ENCODE measurements at places on chromosomes 3 and 15.

GRCh38 chr3:98565237-98565643 is 28.2 kb downstream of the CPOX start:
- no peak for DNase-seq

DNA sequence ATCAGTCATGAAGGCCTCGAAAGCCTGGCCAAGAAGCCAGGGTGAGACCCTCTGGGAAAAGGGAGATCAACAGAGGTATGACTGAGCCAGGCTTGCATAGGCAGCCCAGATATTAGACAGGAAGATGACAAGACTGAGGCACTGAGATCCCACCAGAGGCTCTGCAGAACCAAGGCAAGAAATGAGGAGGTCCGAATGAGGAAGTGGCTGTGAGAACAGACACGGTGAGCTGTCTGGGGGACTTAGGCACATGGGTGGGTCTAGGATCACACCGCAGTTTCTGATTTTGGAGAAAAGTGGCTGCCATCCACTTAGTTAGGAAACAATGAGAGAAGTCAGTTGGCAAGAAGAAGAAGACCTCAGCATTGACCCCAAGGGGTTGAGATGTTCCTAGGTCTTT is 31.5 kb upstream of the PRSS50 start:
- DNase-seq, result no peak

GRCh38 chr15:91970142-91970541 is 116.6 kb downstream of the SLCO3A1 start:
- no peak for DNase-seq

DNA sequence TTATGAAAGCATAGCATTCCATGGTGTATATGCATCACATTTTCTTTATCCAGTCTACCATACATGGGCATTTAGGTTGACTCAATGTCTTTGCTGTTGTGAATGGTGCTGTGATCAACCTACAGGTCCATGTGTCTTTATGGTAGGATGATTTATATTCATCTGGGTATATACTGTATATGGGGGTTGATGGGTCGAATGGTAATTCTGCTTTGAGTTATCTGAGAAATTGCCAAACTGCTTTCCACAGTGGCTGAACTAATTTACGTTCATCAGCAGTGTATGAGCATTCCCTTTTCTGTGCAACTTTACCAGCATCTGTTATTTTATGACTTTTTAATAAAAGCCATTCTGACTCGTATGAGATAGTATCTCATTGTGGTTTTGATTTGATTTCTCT is 662.4 kb upstream of the BCHE start:
- no peak for DNase-seq

DNA sequence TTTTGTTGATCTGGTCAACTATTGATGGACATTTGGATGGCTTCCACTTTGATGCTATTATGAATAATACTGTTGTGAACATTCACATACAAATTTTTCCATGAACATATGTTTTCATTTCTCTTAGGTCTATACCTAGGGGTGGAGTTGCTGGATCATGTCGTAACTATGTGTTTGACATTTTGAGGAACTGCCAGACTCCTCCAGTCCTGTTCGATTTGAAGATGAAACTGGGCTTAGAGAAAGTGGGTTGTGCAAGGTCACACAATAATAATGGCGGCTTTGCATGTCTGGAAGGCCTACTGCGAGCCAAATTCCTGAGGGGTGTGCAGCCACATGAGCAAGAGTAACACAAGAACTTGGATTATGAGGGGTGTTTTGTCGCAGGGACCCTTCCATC is 2.6 kb downstream of the TSEN2 start:
- no peak for DNase-seq

- DNase-seq, result no peak
Observed at GRCh38 chr3:156174229-156174847, 54.0 kb downstream of the KCNAB1 start.

- no peak for DNase-seq
Observed at GRCh38 chr3:14097616-14098391, 26.9 kb downstream of the CHCHD4 start.

DNA sequence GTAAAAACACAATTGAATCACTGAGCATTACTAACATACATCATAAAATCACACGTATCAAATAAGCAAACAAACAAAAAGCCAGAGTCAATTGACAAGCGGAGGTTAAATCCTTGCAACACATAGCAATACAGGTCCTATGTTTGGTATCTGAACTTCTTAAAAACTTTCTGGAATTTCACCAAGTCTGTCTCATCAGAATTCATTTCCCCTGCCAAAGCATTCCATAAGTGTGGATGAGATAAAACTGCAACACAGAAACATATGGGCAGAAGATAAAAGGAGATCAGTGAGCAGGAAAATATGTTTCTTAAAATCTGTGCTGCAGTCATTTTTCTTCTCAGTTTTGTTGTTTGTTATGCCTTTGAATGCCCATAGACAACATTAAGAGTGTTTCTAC is 1155.5 kb downstream of the TBL1XR1 start:
- no peak for DNase-seq

DNA sequence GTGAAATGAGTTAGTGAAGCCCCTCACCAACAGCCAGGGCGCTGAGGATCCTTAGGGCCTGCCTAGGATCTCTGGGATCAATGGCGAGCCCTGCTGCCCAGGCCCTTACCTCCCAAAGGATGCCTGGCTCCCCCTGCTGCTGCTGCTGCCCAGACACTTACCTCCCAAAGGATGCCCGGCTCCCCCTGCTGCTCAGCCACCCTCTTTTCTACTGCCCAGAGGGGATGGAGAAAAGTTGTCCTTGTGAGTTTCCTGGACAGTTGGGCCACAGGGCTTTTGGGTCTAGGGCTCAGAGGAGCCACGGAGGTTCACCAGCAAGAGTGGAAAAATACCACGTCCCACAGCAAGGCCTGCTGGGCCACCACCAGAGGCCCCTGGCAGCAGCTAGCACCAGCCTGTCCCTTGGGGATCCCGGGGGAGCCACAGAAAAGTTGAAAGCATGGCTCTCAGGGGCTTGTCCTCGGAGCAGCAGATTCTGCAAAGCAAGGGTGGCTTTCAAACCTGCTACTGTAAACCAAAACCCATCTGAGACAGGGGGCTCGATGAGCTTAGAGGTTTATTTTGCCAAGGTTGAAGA is 59.4 kb downstream of the SLC6A6 start:
- peak; percentile 44 for DNase-seq

DNA sequence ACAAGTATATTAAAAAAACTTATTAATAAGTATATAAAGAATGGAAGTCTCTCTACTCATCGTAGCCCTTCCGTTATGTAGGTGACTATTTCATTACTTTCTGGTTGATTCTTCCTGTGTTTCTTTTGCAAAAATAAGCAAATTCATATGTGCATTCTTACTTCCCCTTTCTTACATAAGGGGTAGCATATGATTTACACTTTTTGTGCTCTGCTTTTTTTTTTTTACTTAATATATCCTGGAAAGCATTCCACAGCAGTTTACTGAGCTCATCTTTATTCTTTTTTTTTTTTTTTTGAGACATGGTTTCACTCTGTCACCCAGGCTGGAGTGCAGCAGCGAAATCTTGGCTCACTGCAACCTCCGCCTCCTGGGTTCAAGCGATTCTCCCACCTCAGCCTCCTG is 12.9 kb downstream of the SCAMP5 start:
- DNase-seq, result no peak

DNA sequence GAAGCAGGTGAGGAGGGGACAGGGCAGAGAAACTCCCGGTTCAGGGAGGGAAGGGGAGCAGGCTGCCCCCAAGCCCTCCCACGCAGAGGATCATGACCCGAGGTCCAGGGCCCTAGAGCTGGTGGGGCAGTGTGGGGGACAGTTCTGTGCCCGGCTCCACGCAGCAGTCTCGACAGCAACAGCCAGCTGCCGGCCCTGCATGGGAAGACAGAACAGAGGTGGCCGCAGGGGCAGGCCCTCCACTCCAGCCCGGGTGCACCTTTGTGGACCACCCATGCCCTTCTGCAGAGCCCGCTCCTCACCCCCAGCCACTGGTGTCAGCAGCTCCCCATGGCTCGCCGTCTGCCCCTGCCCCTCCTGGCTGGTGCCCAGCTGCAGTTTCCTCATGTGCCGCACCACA is 7.7 kb downstream of the OGG1 start:
- no peak for DNase-seq

DNA sequence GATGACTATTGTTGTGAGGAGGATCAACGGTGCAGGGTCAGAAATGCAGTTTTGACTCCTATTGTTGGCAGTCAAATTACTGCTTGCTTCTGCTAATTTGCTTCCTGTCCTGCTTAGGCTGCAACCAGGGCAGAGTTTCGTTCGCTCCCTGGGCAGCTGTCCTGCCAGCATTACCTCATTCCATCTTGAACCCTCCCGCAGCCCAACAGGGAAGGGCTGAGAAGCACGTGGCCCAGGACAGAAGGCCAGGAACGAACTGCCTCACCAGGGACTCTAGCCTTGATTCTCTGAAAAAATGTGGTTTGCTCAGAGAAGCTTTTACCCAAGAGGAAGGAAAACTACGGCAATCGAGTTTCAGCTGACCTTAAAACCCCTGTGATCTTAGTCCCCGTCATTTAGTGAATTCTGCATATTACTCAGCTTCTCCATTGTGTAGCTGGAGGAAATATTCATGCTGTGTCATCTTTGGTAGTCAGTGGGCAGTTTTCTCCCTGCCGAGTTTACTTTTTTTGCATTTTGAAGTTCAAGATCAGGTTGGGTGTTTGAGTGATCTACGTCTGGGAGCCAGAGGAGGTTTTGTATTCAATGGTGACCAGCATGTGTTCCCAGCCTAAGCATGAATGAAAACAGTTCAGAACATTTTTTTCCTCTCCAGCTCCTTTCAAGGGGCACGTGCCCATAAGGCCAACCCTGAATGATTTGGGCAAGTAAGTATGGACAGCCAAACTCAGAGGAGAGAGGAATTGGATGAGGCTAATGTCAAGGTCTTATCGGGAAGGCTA is 23.0 kb downstream of the TLNRD1 start:
- no peak for DNase-seq

DNA sequence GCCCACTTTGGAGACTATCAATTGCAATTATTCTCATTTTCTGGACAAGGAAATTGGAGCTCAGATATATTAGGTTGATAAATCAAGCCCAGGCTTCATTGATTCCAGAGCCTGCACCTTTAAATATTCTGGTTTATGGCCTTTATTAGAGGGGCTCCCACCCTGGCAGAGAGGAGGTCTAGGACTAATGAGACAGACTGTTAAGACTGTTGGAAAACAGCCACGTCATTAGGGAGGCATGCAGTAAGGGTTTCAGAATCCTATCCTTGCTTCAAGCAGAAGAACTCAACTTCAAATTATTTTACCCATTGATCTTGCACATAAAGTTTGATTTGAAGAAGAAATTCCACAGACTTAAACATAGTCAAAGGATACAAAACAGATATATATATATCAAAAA is 33.8 kb upstream of the KCNH8 start:
- DNase-seq, result no peak

DNA sequence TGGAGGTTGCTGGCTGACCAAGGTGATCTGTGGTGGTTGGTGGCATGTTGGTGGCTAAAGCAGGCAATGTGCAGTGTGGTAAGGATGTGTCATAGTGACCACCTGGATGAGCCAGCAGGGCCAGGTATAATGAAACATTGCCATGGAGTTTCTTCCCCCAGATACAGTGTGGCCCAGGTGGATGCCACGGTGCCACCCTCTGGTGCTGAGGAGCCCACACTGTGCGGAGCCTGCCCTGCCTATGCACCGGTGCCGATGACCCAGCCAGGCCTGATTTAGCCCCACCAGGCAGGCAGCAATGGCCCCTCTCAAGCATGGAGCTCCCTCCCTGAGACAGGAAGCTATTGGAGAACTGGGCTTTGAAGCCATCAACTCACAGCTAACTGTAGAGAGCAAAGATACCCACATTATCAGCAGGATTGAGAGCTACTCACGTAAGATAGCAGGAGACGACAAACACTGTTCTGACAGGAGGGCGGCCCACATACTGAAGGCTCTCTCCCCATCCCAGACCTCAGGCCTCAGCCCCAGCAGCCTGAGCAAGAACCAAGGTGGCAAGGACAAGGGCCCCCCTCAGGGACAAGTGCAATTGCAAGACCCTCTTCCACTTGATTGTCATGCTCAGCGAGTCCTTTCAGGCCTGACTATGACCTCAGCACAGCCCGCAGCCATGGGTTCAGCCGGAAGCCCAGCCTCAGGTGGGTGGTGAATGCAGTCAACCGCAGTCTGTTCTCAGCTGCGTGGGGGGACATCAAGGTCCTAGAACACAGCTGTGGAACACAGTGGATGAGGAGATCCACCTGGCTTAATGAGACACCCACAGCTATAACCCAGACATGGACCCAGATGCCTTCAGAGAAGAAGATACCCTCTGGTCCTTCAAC is 82.8 kb upstream of the CDV3 start:
- peak; percentile 11 for DNase-seq

DNA sequence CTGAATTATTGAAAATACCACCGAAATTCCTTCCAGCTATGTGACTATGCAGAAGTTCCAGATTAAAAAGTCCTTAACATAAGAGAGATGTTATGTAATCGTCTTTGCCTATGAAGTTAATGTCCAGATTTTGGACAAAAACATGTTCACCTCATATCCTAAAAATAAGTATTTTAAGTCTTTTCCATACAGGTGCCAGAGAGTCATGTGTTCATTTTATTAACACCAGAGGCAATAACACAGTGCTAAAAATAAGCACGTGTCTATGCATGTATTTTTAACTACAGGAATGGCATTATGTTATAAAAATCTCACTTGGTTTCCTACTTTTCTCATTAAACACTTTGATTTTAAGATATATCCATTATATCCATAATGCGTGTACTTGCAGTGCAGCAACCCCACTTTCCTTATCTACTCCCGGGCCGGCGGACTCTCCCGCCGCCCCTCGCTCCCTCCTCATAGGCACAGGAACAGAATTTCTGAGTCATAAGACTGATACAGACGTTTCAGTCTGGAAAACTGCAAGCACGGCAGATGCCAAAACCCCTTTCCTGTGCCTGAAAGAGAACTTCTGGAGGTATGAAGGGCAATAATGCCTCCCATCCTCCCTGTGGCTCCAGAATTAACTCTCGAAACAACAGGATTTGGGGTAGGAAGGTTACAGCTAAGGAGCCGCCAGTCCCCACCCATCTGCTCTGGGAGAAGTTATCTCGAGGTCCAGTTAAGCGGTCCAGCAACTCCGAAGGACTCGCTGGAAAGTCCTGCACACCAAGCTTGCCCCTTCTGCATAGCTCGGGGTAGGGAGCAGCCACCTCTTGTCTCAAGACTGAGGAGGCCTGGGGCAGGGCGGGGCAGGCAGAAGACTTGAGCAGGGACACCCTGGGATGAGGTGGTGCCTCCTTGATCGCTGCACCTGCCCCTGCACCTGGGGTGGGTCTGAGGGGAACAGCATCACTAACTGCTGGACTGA is 22.3 kb upstream of the PSTPIP1 start:
- DNase-seq, result no peak
